ENCODE measurements at places on chromosomes 16 and 17. TPM values are rescaled to one million over a fixed set of nuclear protein-coding genes. Genes with fewer than 3 reads are reported as not detected.

CTF1 gene
- total RNA-seq, result 0.92 TPM

GRB7 gene
- total RNA-seq, result 1.5 TPM

RAMP2 gene
- total RNA-seq, result 0.19 TPM

HCRT gene
- total RNA-seq, result not detected

CCDC200 gene
- total RNA-seq, result not detected
